Retina (tissue), 1 donor: ENCODE measurements at places on chromosomes 6 and 20.

DNA sequence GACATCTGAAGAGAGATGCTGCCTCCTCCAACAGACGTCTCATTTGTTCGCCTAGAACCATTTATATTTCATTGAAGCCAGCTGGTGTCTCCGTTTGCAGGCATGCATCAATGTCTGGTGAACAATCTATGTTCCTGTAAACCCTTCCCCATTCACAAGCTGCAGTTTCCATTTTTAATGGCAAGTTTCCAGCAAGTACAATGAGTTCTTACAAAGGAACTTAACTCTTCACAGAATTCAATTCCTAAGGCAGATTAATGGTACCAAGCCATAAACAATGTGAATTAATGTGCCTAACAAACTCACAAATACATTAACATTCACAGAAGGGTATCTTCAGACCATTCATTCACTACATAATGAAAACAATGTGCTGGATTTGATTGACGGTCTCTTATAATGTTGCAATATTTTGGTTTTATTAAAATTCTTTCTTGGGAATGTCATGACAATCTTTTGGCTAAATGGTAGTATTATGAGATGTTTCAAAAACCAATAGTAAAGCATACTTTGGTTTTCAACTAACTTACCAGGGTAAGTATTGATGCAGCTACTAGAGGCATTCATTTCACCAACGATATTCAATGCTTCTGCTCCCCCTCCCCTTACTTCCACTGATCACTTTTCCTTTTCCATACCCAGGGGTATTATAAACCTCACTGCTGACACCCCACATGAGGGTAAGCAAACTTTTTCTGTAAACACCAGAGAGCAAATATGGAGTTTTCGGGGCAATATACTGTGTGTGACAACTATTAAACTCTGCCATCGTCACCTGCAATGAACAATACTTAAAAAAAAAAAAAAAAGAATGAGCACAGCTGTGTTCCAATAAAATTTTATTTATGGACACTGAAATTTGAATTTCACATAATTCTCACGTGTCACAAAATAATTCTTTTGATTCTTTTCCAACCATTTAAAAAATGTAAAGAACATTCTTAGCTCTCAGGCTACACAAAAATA lies 4.2 kb downstream of the AKIRIN2 start:
- peak; percentile 17 for DNase-seq

GRCh38 chr6:131683479-131683878 lies 17.7 kb downstream of the OR2A4 start:
- no peak for DNase-seq

GRCh38 chr6:63352544-63353285 lies 32.9 kb upstream of the LGSN start:
- peak; percentile 5 for DNase-seq

GRCh38 chr20:2210646-2211552 lies 84.9 kb upstream of the TGM3 start:
- DNase-seq, result no peak

DNA sequence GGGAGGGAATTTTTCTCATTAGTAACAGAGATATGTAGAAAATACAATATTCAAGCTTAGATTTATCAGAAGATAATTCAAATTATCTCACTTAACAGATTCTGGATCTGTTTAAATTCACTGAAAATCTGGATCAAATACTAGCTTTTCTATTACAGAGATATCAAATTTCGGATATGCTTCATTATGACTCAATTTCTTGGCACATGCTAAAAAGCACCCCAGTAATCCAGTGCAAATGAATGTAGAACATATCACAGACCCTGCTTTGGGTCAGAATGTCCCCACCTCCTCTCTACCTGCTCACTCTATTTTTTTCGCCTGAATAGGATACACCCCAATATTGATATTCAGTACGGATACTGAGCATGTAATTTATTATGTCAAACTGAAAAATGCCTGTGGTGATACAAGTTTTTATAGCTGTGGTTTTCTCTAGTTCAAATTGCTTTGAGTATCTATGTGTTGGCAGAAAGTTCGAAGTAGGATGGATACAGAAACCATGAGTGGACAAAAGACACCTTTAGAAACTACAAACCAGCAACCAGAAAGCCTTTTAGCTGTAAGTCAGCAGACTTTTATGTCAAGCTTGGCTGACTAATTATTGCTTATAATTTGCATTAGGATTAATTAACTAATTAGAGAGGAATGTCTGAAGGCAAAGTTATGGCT lies 290.0 kb downstream of the TFAP2B start:
- DNase-seq, result no peak

- DNase-seq, result no peak
Observed at GRCh38 chr6:3244003-3244831, 14.5 kb upstream of the PSMG4 start.

DNA sequence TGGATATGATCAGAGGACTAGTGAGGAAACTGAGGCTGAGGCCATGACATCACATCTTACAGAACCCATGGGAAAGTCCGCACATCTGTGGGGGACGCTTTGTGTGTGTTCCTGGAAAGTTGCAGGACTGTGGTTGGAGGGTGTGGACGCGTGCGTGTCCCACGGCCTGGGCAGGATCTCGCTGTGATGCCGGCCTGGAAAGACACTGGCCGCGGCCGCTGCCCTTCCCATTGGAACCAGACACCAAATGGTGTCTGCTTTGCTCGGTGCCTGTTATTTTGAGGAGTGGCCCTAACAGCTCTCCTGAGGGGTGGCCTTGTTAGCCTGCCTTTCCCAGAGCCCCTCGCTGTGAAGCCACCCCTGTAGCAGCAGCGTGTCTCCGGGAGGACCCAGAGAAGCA lies 41.1 kb downstream of the DLL1 start:
- no peak for DNase-seq

GRCh38 chr6:40743690-40744446 lies 156.7 kb upstream of the LRFN2 start:
- no peak for DNase-seq

DNA sequence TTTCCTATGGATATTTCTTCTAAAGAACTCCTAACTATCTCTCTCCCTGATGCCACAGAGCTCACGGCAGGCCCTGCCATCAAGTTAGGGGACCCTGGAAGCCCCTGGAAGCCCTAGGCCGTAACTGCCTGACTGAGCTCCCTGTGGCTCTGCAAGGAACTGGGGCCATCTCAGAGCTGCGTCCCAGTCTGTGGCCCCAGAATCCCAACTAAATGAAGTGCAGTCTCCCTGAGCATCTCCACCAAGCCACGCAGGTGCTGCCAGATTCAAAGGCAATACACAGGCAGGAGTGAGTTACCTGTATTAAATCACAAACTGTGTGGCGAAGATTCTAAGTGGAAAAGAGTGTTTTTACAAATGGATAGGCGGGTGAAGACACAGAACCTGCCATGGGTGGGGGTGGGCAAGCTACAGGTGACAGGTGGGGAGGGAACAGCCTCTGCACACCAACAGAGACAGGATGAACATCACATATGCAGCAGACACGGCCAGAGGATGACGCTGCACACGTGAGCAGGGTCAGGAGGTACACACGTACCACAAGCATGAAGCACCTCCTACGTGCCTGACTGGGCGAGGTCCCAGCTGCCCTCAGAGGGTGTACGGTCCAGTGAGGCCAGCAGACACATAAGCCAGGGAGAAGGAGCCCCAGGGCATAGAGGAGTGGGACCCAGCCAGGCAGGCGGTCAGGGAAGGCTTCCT lies 358.5 kb downstream of the ZFAND3 start:
- no peak for DNase-seq

DNA sequence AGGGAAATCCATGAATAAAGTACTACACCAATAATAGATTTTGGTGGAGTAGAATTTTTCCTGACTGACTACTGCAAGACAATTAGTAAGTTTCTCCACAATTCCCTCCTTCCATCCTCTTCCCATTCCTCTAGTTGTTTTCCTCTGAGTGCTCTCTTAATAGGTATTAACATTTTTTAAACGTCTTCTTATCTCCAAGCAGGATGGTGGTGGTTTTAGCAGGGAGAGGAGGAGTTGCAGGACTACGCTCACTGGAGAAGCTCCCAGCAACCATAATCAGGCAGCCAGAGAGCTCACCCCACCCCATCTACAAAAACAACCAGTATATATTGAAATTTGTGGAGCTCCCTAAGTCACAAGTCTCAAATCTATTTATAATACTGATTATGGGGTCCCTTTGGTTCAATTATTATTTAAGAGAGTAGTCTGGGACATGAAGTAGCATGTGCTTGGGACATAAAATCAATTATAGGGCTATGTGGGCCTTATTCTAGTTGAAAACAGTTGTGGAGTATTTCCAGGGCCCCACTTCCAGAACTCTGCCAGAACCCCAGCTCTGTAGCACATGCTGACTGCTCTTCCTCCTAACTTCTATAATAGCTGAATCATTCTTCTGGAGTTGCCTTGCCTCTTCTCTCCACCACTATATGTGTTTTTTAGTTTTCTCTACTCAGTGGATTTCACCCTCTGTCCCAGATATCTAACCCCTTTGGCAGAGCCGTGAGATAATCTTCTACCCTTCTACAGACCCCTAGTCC lies 49.8 kb downstream of the MYB start:
- no peak for DNase-seq

DNA sequence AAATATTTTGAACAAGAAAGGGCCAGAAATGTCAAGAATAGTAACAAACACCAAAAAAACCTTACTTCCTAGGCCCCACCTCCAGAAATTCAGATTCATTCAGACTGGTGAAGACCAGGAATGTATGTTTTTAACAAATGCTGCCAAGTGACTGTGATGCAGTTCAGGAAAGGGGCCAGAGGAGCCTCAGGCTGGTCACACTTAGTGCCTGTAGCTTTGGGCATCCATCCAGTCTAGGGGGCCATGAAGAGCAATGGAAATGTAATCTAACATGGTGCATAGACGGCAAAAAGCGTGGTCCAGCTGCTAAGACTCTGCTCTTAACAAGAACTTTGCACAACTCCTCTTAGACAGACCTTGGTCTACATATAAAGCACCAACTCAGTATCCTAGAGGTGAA lies 7.1 kb downstream of the GJA1 start:
- DNase-seq, result peak; percentile 49

DNA sequence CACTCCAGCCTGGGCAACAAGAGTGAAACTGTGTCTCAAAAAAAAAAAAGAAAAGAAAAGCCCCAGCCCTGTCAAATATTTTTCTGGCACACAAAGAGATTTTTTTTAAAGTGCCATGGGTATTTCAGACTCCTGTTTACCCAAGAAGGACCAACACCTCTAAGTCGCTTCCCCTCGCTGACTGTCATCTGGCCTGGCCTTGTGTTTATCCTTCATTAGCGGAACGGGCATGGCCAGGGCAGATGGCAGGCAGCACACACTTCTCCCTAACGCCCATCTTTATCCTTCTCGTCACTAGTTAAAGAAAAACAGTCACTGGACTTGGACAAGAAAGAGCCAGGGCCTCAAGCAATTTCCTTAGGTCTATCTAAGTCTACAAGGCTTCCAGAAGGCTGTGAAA lies 7.3 kb upstream of the CBFA2T2 start:
- no peak for DNase-seq

DNA sequence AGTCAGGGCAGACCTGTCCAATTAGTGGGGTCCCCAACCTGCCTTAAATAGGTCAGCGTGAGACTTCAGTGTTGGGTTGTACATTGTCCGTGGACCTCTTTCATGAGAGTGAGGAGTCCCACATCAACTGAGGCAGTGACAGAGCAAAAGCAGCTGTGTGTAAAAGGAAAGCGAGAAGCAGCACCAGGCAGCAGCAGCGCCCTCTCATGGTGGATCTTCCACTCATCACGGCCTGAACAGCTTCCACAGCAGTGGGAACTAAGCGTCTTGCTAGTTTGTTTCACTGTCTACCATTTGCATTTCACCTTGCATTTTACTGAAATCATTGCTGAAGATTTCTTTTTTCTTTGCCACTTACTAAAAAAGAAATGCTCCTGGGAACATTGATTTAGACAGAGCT lies 333.8 kb downstream of the PKHD1 start:
- peak; percentile 19 for DNase-seq

DNA sequence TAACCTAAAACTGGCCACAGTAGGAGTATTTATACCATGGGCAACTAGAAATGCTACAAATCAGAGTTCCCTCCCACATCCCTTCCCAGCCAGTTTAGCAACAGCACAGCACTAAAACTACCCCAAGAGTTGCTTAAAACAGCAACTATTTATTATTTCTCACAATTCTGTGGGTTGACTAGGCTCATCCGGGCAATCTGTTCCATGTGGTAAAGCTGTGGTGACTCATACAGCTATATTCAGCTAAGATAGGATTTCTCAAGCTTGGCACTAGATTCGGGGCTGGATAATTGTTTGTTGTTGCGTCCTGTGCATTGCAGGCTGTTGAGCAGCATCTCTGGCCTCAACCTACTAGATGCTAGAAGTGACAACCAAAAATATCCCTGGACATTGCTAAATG lies 8.6 kb upstream of the HECA start:
- DNase-seq, result no peak

- DNase-seq, result no peak
Observed at GRCh38 chr6:90472716-90473115, 114.2 kb downstream of the MAP3K7 start.

- no peak for DNase-seq
Observed at GRCh38 chr20:3014662-3015061, 28.8 kb upstream of the GNRH2 start.

GRCh38 chr6:121806116-121806515 lies 370.7 kb downstream of the GJA1 start:
- DNase-seq, result peak; percentile 64

DNA sequence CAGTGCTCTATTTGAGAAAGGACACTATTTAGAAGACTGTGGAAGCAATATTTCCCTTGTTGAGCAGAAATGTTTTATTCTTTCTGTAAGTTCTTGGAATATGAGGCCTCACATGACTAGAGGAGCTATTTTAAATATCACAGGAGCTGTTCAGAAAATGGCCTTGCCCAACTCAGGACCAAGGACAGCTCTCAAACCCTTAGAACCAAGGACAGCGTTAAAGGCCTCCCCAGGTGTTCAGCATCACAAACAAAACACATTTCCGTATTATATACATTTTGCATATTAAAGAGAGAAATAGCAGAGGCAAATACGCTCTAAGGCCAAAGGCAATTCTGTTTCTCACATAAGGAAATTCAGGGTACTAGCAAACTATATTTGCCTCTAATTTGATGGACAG lies 631.4 kb downstream of the CDH26 start:
- DNase-seq, result no peak

GRCh38 chr6:101266063-101266462 lies 127.4 kb upstream of the GRIK2 start:
- DNase-seq, result no peak
